ENCODE measurements at places on chromosomes 11 and 22.

DNA sequence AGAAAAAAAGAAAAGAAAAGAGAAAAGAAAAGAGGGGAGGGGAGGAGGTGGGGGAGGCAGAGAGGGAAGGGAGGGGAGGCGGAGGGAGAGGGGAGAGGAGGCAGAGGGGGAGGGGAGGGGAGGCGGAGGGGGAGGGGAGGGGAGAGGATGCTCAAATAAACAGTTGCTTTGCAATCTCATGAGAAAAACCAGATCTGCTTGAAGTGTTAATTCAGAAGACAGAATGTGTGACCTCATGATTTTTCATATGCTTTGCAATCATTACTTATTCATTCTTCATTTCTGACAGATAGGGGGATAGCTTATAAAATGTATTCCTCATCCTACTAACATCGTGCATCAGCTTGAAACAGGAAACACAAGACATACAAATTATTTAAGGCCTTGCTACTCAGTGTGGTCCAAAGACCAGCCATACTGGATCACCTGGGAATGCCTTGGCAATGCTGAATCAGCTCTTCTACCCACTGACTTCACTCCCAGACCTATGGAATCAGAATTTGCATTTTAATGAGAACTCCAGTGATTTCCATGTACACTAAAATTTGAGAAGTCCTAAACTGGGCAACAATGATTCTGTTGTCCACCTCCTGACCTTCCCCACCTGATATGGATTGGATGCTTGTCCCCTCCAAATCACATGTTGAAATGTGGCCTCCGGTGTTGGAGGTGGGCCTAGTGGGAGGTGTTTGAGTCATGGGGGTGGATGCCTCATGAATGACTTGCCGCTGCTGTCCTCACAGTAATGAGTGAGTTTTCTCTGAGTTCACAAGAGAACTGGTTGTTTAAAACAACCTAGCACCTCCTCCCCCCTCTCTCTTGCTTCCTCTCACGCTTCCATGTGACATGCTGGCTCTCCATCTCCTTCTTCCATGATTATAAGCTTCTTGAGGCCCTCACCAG lies 69.2 kb downstream of the CCDC34 start:
- no peak for DNase-seq

- DNase-seq: no peak
These were observed 139.9 kb upstream of the NARS2 start for GRCh38 chr11:78714539-78714938.

DNA sequence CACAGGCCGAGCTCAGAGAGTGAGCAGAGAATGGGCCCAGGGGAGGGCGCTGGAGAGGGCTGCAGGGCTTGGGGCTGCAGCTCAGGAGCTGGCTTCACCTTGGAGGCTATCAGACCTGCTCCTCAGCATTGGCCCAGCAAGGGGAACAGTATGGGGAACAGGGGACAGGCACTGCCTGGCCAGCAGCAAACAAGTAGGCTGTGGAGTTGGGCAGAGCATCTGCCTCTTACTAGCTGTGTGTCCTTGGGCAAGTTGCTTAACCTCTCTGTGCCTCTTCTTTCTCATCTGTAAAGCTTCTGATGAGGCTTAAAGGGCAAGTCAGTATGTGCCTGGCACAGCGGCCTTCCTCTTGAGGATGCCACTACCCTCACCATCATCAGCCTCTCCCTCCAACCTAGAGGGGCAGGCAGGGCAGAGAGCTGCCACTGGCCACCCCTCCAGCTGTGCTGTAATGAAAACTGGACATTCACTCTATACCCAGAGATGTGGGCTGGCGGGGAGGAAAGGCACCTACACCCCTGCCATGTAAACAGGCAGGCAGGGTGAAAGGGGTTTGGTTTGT lies 7.5 kb upstream of the CDKN1C start:
- no peak for DNase-seq

DNA sequence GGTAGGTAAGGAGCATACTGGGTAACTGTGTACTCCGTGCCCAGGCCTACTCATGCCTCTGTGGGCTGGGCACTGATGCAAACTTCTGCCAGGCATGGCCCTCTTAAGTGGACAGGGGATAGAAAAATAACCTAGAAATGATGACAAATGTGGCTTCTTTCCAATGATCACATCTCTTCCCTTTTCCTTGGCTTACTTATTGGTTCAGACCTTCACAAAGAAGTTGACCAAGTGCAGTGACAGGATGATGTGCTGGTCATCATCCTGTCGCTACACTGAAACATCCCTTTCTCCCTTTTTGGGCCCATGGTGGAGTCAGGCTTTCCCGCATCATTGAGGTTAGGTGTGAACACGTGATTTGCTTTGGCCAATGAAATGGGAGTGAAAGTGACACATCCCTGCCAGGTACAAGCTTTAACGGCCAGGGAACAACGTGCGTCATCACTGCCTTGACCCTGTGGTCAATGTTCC lies 31.8 kb upstream of the APOBEC3A start:
- DNase-seq: no peak

GRCh38 chr11:76242004-76242779 lies 35.9 kb upstream of the WNT11 start:
- no peak for DNase-seq

GRCh38 chr11:115505175-115505574 lies 960 bp upstream of the CADM1 start:
- no peak for DNase-seq

- DNase-seq: no peak
These were observed 1232.5 kb upstream of the RAG2 start for GRCh38 chr11:37830529-37830928.

DNA sequence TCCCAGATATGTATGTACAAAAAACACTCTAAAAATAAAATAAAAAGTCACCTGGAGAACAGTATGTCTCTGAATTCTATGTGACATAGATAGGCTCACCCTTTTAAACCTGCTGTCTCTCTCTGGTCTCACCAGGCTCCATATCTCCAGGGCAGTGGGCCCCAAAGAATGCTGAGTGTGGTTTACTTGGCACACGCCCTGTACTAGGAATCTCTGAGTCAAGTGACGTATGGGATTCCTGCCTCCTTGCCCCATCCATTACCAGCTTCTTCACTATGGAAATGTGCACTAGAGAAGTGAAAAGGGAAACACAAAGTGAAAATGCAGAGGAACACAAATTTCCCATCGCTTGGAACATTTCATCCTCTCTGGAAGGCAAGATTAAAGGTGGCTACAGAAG lies 722.2 kb upstream of the TENM4 start:
- DNase-seq: no peak
